Stomach (tissue), 19 donors: ENCODE measurements at places on chromosomes 6 and 20.
A peak's percentile ranks its signal among the peaks of the same experiment; 100 is the strongest.

DNA sequence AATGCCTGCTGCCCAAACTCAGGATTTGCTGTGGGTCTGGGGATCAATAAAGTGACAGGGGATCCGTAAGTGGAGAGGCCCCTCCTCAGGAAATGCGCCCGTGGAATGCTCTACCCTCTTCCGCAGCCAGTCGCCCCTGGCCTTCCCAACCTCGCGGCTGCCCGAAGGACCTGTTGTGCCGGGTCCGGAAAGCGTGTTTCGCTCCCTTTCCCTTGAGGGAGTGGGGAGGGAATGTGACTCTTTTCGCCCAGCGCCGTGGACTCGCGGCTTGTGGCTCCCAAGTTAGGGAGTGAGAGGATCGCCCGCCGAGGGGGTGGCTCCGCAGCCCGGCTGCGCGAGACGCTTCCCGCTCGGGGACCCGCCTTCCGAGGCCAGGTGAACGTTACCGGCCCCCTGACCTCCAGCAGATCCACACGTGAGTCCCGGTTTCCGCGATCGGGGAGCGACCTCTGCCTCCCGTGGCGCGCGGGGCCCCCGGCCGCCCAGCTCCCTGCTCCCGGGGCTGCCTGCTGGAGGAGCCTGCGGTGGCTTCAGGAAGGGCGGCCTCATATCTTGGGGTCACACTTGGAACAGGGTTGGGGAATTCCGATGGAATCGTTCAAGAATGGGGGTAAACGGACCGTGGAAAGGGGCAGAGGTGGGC is 666 bp downstream of the TPD52L1 start:
- peak; percentile 65 for DNase-seq

GRCh38 chr6:87543696-87544473 is 45.9 kb downstream of the RARS2 start:
- DNase-seq = no peak

DNA sequence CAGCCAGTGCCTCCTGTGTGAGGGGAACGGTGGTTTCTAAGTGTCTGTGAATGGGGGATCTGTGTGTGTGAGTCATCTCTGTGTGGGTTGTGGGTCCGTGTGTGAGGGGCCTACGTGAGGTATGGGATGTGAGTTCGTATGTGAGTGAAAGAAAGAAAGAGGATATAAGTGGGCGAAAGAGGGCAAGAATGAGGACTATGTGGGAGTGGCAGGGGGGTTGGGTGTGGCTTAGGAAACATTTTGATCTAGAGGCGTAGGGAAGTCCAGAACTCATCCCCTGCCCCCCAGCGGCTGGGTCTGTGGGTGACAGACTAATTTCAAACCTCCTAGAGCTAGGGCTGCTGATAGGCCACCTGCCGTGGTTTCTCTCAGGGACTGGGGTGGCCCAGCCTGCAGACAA is 35.5 kb downstream of the DHX35 start:
- DNase-seq = no peak

DNA sequence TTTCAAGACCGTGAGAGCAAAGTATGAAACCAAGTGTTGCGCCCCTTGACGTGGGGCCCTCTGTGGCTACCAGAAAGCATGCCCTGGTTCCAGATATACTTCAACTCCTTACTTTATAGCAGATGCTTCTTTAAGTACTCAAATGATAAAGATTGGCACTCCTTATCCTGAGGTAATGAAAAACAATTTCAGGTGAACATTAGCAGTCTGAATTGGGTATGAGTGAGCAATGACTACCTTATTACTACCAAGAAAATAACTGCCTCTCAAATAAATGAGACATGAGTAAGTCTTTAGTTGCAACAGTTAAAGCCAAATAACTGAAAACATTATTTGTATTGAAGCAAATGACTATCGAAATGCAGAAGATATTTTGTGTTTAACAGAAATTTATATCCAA is 408.7 kb downstream of the MMUT start:
- no peak for DNase-seq

DNA sequence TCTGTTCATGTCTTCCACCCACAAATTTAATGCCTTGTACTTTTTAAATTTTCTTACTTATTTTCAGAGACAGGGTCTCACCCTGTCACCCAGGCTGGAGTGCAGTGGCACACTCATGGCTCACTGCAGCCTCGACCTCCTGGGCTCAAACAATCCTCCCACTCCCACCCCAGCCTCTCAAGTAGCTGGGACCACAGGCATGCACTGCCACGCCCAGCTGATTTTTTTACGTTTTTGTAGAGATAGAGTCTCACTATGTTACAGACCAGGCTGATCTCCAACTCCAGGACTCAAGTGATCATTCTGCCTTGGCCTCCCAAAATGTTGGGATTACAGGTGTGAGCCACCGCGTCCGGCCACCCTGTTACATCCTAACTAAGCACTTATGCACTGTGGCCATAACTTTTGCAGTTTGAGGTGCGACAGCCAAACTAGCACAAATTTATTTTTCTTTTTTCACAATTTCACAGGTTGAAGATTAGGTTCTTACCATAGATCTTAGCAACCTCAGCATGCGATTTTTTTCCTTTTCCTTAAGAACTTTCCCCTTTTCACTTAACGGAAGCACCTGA is 92.1 kb downstream of the EPB41L2 start:
- no peak for DNase-seq

- no peak for DNase-seq
Measured at GRCh38 chr20:2086980-2087377, 14.6 kb upstream of the STK35 start.

DNA sequence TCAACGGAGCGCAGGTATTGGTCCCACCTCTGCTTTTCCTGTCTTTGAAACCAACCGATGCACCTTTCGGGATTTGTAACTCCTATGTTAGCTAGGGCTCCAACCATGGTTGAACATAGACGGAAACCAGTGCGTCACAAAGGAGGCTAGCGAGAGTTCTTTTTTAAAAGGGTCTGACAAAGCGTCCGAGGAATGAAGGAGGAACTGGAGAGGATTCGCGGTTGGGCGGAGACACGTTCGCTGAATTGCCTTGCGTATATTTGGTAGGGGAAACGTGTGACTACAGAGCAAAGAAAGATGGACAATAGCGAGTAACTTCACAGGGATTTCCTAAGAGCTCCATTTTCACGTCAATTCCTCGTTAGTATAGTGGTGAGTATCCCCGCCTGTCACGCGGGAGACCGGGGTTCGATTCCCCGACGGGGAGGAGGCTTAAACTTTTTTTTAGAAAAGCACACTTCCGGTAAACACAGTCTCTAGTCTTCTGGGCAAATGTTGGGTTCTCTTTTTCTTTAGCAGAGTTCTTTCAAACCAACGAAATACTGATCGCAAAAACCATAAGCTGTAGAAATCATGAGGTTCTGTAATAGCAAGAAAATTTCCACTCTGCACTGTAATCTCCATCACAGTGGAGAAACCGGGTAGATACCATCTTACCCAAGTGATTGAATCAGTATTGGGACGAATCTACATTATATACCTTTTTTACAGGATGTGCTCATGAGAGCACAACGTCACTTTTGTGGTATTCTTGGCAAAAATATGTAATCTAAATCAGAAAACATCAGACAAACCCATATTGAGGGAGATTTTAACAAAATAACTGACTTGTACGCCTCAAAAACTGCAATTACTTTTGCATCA is 6.6 kb upstream of the ZNF184 start:
- DNase-seq = peak; percentile 95

GRCh38 chr6:111992851-111993250 is 61.1 kb upstream of the CCN6 start:
- DNase-seq = no peak

GRCh38 chr20:15831201-15831600 is 742.0 kb downstream of the KIF16B start:
- no peak for DNase-seq

- DNase-seq = no peak
Measured at GRCh38 chr6:109762769-109763441, 71.8 kb downstream of the FIG4 start.

DNA sequence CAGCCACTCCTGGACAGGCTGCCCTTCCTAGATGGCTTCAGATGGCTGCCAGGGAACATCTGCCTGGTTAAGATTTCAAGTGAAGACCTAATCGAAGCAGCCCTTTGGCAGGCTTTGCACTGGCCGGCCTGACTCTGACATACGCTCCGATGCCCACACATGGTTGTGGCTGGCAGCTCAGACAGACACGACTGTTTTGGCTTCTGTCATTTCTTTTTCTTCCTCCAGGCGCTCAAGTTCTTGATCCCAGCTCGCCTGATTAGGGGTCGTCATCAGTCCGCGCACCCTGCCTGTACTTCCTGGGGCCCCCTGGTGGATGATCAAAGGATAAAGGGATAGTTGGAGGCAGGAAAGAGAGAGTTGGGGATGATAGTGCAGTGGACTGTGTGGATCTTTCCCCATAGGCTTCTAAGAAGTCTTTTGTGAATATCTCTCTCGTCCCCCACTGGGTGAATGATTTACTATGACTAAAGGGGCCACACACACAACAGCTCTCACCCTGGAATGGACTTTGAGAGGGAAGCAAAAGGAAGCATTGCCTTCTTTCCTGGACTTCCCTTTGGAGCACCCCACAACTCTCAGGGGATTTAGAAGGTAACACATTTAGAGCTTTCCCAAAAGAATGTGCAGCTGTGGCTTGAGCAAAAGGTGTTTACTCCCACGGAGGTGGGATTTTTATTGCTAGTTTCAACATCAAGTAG is 21.4 kb upstream of the TRAM2 start:
- DNase-seq = peak; percentile 88

- DNase-seq = no peak
Measured at GRCh38 chr6:156595476-156595875, 181.7 kb upstream of the ARID1B start.

DNA sequence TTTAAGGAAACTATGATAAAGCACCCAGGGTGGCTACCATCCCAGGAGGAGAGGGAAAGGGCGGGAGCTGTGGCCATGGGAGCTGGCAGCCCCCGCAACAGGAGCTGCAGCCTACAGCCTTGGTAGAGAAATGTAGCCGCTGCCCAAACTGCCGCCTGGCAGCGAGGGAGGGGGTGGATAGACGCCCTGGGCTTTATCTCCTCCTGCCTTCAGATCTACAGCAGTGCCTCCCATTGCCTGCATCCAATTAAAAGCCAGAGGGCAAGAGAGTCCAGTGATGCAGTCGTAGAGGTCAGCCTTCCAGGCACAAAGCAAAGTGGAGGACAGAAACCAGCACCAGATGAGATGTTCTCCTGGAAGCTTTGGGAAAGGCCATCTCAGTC is 35.0 kb upstream of the ZFAND3 start:
- no peak for DNase-seq

DNA sequence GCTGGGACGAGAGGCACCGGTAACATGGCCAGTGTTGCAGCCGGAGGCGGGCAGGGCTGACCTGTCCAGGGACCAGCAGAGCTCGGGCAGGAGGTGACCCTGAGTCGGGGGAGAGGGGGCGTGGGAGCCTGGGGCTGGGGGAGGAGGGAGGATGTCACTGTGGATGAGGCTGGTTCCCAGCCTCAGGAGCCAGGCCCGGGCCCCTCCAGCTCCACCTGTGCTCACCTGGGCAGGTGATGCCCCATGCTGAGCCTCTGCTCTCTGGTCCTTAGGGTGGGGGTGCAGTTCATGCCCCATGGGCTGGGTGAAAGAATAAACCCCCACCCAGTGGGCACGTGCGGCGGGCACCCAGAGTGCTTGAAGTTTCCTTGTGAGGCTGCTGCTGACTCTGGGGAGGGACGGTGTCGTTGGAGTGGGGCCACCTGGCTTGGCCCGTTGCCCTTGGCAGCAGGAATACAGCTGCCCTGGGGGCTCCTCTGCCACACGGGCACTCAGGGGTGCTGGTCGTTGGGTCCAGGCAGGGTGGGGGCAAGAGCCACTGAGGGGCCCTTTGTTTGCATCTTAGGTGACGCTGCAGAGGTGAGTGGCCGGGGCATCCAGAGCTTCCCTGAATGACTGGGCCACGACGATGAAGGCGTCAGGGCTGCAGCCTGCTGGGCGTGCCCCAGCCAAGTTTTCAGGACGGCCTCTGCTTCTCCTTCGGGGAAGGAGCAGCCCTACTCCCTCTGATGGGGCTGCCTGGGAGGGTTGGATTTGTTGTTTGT is 24.7 kb upstream of the BHLHE23 start:
- DNase-seq = no peak

- DNase-seq = no peak
Measured at GRCh38 chr6:2296781-2297180, 51.4 kb upstream of the GMDS start.

DNA sequence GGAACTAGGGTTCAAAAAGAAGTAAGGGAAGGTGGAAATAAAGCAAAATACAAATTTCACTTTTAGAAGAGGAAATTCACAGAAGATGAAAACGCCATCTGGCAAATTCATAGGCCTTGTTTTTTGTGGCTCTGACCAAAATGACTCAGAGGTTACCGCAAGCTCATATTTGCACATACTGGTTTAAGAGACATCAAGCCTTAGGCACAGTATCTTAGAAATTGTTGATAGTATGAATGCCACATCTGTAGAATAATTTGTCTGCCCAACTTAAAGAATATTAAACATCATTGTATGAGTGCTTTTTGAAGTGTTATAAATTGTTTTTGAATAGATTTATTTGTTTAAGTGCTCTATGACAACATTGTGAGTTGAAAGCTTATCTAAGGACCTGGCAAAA is 10.6 kb downstream of the TAAR1 start:
- no peak for DNase-seq

- DNase-seq = no peak
Measured at GRCh38 chr6:142878407-142878806, 66.6 kb downstream of the HIVEP2 start.
